ENCODE measurements at places on chromosomes 12 and 14.

- DNase-seq, result no peak
These were observed 1.8 kb downstream of the SLC38A1 start for GRCh38 chr12:46266869-46267574.

DNA sequence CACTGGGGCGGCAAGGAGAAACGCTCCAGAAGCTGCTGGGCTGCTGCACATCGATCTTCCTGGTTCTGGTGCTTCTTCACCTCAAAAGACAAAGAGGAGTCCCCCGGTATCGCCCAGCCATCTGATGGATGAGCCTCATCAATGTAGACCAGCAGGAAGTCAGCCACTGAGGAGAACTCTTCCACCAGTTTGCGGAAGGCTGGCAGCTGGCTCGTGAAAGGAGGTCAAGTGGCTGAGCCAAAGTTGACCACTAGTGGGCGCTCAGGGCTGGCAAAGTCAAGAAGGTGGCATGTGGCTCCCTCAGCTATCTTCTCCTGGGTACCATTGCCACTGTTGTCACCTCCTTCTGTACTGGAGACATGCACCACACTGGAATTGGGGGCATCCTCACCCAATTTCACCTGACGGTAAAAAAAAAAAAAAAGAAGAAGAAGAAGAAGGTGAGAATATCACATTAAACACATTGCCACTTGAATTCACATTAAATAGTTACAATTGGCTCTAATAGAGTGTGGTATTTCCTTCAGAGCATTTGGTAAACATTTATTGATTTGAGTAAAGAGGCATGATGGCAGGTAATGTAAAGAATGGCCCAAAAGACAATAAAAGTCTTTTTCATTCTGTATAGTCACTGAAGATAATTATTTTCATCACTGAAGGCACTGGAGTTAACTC lies 8.3 kb downstream of the DIO2 start:
- no peak for DNase-seq

GRCh38 chr14:101223127-101223526 lies 319.6 kb upstream of the RTL1 start:
- no peak for DNase-seq

- no peak for DNase-seq
These were observed 76.7 kb downstream of the NCOR2 start for GRCh38 chr12:124490584-124491305.

GRCh38 chr14:101872346-101872745 lies 92.0 kb upstream of the DYNC1H1 start:
- DNase-seq, result no peak

DNA sequence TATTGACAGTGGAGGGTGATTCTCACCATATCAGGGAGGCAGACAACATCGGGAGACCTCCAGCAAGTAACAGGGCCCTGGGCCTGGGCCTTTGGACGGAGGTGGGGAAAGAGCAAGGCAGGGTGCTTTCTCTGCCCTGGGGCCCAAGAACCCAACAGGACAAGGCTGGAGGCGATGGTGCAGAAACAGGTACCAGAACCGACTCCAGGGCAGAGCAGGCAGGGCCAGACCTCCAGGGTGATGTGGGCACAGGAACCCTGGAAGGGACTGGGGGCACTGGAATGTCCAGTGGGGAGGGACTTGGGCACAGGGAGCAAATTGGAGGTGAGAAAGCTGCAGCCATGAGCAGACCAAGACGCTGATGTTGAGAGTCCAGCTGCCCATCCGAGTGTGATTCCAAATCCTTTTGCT lies 44.4 kb downstream of the PRMT8 start:
- DNase-seq, result no peak

DNA sequence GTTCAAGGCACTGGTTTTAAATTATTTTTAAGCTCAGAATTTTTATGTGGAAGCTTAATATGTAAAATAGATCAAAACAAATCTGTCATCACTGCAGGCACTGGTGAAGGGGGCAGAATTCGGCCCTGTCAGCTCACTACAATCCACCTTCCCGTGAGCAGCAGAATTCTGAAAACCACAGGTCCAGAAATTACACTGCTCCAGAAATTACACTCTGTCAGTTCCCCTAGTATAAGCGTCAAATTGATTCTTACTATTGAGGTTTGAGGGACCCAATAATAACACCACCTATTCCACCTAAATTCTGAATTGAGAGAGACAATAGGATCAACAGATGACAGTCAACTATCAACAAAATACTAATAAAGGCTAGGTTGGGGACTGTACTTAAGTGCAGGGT lies 245.5 kb downstream of the PHLDA1 start:
- no peak for DNase-seq

GRCh38 chr12:103705927-103706326 lies 118.9 kb downstream of the STAB2 start:
- no peak for DNase-seq

- DNase-seq, result no peak
These were observed 105.0 kb downstream of the SNAPC1 start for GRCh38 chr14:61866932-61867920.

- DNase-seq, result no peak
These were observed 18.6 kb downstream of the SYNJ2BP start for GRCh38 chr14:70398280-70398679.

GRCh38 chr14:74504412-74504811 lies 10.8 kb downstream of the ISCA2 start:
- DNase-seq, result no peak

GRCh38 chr12:3527736-3528135 lies 36.7 kb downstream of the PRMT8 start:
- DNase-seq, result no peak
